ENCODE measurements at places on chromosomes 16 and 17. TPM values are rescaled to one million over a fixed set of nuclear protein-coding genes. Genes with fewer than 3 reads are reported as not detected.
A peak's percentile ranks its signal among the peaks of the same experiment; 100 is the strongest.

GRCh38 chr17:57046749-57047148 lies 38.3 kb upstream of the AKAP1 start:
- H3K4me3 ChIP-seq, result peak overlapping the region; percentile 52
- H3K4me1 ChIP-seq, result peaks cover 27% of the 10 kb centered on the region
- peak overlapping the region; percentile 69 for H3K27ac ChIP-seq
- DNase-seq, result peak; percentile 68
- no peaks in the 10 kb centered on the region for H3K36me3 ChIP-seq

DNA sequence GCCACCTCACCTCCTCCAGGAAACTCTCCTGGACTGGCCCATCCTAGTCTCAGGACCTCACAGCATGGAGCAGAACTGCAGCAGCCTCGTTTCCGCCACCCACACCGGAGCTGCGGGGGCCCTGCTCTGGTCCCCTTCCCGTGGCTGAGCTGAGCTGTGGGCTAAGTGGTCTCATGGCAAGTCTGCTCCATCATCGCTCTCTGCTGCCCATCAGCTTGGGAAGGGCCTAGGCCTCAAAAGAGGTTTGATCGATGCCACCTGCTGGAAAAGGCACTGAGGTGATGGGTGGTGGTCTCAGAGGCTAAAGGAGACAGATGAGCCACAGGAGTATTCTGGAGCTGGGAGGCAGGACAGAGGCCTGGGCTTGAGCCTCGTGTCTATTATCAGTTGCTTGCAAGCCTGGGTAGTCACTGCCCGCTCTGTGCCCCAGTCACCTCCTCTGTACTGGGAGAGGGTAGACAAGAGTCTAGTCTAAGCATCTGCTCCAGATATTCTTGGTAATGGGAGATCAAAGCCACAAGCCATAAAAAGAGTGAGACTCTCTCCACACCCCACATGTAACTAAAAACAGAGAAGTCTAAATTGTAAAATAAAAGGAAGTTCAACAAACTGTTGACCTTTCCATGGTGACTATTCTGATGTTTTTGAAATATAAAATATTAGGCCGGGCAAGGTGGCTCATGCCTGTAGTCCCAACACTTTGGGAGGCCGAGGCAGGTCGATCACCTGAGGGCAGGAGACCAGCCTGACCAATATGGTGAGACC lies 1.6 kb downstream of the ITGAE start:
- no peak overlapping the region for H3K4me3 ChIP-seq
- peaks cover 67% of the 10 kb centered on the region for H3K4me1 ChIP-seq
- no peaks in the 10 kb centered on the region for H3K36me3 ChIP-seq
- DNase-seq, result peak; percentile 20
- no peaks in the 10 kb centered on the region for H3K27me3 ChIP-seq
- peak overlapping the region; percentile 87 for H3K27ac ChIP-seq

- peaks cover 9% of the 10 kb centered on the region for H3K4me1 ChIP-seq
- no peak for DNase-seq
- no peak overlapping the region for H3K27ac ChIP-seq
- no peaks in the 10 kb centered on the region for H3K36me3 ChIP-seq
- H3K4me3 ChIP-seq, result no peak overlapping the region
Observed at GRCh38 chr17:3735515-3735914, 11.8 kb downstream of the HASPIN start.

GRCh38 chr16:56600398-56600999 lies 7.9 kb upstream of the MT2A start:
- peak; percentile 30 for DNase-seq
- no peaks in the 10 kb centered on the region for H3K4me1 ChIP-seq
- H3K27ac ChIP-seq, result no peak overlapping the region
- no peaks in the 10 kb centered on the region for H3K27me3 ChIP-seq

DNA sequence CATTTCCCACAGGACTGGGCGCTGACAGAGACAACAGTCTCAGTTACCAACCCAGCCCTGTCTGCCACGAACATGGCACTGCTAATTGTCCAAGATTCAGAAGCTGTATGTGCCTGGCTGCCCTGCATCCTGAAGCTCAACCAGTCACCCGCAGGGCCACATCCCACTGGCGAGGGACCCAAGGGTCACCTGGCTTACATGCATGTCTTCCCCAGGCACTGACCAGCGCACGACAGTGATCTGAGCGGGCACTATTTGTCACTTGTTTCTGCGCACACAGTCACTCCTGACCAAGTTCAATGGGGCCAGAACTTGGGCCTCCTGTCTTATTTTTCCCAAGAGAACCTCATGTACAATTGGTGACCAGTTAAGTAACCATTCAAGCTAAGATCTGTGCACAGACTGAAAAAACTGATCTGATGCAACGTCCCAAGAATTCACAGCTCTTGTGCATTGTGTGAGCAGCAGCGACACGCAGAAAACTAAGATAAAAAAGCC lies 13.1 kb downstream of the USP7 start:
- peak overlapping the region; percentile 31 for H3K27ac ChIP-seq
- no peaks in the 10 kb centered on the region for H3K27me3 ChIP-seq
- no peaks in the 10 kb centered on the region for H3K36me3 ChIP-seq
- H3K4me1 ChIP-seq, result peaks cover 28% of the 10 kb centered on the region

DNA sequence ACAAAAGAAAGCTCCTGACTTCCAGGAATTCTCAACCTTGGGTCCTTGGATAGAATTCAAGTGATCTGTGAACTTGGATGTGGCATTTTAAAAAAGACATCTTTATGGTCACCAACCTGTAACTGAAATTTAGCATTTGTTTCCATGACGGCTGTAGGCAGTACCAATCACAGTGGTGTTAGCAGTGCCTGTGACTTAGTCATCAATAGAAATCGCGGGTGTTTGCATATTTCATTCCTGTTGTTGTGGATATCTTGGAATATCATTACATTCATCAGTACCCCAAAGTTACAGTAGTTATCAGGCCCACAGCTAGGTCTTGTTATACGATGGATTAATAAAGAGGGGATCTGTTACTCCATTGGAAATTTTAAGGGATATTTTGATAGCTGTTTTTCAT lies 81.6 kb downstream of the CMIP start:
- no peak overlapping the region for H3K4me3 ChIP-seq
- no peaks in the 10 kb centered on the region for H3K27me3 ChIP-seq
- H3K36me3 ChIP-seq, result peaks cover 10% of the 10 kb centered on the region
- H3K27ac ChIP-seq, result no peak overlapping the region
- peaks cover 14% of the 10 kb centered on the region for H3K4me1 ChIP-seq

GRCh38 chr16:55480228-55480655 lies 1.2 kb downstream of the MMP2 start:
- H3K4me1 ChIP-seq, result peaks cover 11% of the 10 kb centered on the region
- H3K27me3 ChIP-seq, result peaks cover 39% of the 10 kb centered on the region
- H3K36me3 ChIP-seq, result no peaks in the 10 kb centered on the region

DNA sequence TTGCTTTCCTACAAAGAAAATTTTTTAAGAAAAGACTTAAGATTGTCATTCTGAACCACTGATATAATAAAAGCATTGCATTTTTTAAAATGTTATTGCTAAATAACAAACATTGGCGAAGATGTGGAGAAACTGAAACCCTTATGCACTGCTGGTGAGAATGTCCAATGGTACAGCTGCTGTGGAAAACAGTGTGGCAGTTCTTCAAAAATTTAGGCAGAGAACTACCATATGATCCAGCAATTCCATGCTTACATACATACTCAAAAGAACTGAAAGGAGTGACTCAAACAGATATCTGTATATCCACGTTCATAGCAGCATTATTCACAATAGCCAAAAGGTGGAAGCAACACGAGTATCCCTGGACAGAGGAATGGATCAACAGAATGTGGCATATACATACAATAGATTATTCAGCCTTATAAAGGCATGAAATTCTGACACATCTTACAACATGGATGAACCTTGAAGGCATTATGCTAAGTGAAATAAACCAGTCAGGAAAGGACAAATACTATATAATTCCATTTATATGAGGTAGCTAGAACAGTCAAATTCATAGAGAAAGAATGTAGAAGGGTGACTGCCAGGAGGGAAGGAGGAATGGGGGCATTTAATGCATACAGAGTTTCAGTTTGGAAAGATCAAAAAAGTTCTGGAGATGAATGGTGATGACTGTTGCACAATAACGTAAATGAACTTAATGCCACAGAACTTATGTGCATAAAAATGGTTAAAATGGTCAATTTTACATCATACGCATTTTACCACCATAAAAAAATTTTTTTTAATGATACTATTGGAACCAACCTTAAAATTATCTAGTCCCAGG lies 92.1 kb downstream of the CACNG1 start:
- DNase-seq, result no peak
- H3K36me3 ChIP-seq, result peaks cover 85% of the 10 kb centered on the region
- H3K27me3 ChIP-seq, result no peaks in the 10 kb centered on the region

- H3K27ac ChIP-seq, result peak overlapping the region; percentile 93
- DNase-seq, result peak; percentile 97
- H3K4me3 ChIP-seq, result no peak overlapping the region
- peaks cover 60% of the 10 kb centered on the region for H3K4me1 ChIP-seq
Observed at GRCh38 chr16:84806256-84806889, 13.4 kb upstream of the CRISPLD2 start.

HCRT gene
- polyA plus RNA-seq, result 0.46 TPM

DNA sequence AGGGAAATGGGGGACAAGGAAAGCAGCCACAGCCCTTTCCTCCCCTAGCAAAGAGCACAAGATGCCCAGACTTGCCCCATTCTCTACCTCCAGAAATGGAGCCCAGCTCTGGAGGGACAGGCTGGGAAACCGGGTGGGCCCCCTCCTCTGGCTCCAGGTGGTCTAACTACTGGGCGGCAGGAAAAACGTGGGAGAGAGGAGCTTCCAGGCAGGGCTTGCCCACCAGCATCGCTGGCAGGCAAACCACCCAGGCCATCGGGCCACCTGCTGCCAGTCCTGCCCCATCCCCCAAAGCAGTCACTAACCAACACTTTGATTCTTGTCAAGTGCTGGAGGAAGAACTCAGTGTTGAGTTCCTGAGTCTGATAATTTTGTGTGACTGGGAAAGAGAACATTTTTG lies 15.6 kb downstream of the ANKS3 start:
- H3K27me3 ChIP-seq, result no peaks in the 10 kb centered on the region
- H3K4me1 ChIP-seq, result no peaks in the 10 kb centered on the region
- H3K27ac ChIP-seq, result no peak overlapping the region
- H3K36me3 ChIP-seq, result peaks cover 42% of the 10 kb centered on the region
- H3K4me3 ChIP-seq, result no peak overlapping the region
- DNase-seq, result no peak

- DNase-seq, result no peak
- H3K27ac ChIP-seq, result no peak overlapping the region
- no peak overlapping the region for H3K4me3 ChIP-seq
- no peaks in the 10 kb centered on the region for H3K36me3 ChIP-seq
Observed at GRCh38 chr16:76195648-76196047, 81.6 kb upstream of the CNTNAP4 start.

DNA sequence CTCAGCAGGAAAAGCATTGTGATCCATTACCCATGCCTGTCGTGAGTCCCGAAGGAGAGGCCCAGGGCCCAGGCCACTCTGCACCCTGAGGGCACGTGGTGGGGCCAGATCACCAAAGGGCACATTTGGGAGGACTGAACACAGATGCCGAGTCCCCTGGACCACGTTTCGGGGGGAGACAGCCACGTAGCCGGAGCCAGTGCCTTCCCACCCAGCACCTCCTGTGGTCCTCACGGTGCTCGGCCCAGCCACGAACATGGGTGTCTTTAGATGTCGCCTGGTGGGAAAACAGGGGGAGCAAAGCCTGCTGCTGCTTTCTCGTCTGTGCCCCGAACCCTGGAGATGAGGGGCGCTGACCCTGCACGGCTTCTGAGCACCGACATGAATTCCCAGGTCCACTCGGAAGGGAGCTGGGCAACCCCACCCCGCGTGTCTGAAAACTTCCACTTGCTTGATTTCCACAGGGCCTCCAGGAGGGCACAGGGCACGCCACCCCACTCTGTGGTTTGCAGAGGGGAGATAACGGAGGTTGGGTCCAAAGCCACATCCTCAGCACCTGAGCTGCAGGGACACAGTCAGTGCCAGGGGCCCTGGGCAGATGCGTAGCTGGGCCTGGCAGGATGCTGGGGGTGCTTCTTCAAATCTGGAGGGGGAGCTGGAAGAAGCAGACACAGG lies 14.4 kb downstream of the CBFA2T3 start:
- no peak overlapping the region for H3K4me3 ChIP-seq
- H3K27me3 ChIP-seq, result peaks cover 2% of the 10 kb centered on the region
- peaks cover 38% of the 10 kb centered on the region for H3K4me1 ChIP-seq
- peaks cover 37% of the 10 kb centered on the region for H3K36me3 ChIP-seq

IRX3 gene
- polyA plus RNA-seq, result not detected

CRYBA1 gene
- not detected for polyA plus RNA-seq

ZFP90 gene
- polyA plus RNA-seq, result 4.2 TPM

DNA sequence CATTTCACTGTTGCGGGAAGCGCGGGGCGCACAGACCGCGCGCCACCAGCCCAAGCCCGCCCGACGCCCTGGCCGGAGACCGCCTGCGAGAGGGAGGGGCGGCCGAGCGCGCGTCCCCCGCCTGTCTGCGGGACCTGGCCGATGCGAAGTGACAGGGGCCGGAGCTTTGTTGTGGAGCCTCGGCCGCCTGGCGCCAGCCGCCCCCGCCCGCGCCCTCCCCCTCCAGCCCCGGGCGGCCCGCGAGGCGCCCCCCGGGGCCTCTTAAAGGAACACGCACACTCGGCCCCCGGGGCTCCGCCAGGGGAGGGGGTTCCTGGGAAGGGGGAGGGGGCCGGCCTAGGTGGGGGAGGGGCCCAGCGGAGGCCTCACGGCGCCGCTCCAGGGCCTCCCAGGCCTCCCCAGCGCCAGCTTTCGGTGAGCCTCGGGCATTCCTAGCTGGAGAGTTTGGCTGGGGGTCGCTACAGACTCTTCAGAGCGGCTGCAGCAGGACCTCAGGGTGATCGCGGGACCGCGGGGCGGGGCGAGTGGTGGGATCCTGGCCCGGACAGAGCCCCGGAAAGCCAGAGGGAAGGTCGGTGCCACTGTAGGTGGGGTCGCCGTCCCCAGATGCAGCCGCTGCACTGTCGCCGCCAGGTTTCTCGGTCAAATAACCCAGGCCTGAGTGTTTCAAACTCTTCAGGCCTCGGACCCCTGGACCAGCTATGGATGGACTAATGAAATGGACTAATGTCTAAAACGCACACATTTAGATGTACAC lies 2.4 kb upstream of the TBX2 start:
- no peaks in the 10 kb centered on the region for H3K36me3 ChIP-seq
- H3K4me1 ChIP-seq, result peaks cover 6% of the 10 kb centered on the region

PIRT gene
- not detected for polyA plus RNA-seq

DNA sequence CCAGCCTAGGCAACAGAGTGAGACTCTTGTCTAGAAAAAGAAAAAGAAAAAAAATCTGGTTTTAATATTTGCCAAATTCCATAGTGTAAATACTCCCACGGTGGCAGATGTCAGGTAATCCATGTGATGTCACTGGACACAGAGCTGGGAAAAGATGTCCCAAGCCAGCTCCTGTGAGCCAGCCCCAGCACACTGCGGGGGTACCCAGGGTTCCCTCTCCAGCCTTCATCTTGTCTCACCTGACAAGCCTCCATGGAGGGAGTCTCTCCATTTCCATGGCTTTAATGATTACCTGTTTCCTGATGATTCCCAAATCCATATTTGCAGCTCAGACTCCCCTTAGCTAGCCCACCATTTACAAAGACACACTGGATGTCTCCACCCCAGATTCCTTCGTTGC lies 4.6 kb downstream of the CD300LB start:
- DNase-seq, result no peak
- peak overlapping the region; percentile 98 for H3K27ac ChIP-seq
- H3K4me3 ChIP-seq, result no peak overlapping the region

GRCh38 chr17:57586196-57586740 lies 158.8 kb downstream of the CCDC182 start:
- H3K4me3 ChIP-seq, result no peak overlapping the region
- no peaks in the 10 kb centered on the region for H3K27me3 ChIP-seq
- DNase-seq, result no peak

SLFN14 gene
- polyA plus RNA-seq, result 0.11 TPM

GRCh38 chr17:48253975-48254374 lies 146.4 kb downstream of the SNX11 start:
- no peak overlapping the region for H3K4me3 ChIP-seq
- no peak overlapping the region for H3K27ac ChIP-seq
- no peaks in the 10 kb centered on the region for H3K4me1 ChIP-seq
- H3K36me3 ChIP-seq, result no peaks in the 10 kb centered on the region
- H3K27me3 ChIP-seq, result peaks cover 2% of the 10 kb centered on the region

CHP2 gene
- not detected for polyA plus RNA-seq

IFT20 gene
- 79.1 TPM for polyA plus RNA-seq

CACNA1G gene
- polyA plus RNA-seq, result 0.03 TPM

Measured in CD14-positive monocyte (primary cell).